ENCODE measurements at places on chromosomes 2 and 18. TPM values are rescaled to one million over a fixed set of nuclear protein-coding genes. Genes with fewer than 3 reads are reported as not detected.

DNA sequence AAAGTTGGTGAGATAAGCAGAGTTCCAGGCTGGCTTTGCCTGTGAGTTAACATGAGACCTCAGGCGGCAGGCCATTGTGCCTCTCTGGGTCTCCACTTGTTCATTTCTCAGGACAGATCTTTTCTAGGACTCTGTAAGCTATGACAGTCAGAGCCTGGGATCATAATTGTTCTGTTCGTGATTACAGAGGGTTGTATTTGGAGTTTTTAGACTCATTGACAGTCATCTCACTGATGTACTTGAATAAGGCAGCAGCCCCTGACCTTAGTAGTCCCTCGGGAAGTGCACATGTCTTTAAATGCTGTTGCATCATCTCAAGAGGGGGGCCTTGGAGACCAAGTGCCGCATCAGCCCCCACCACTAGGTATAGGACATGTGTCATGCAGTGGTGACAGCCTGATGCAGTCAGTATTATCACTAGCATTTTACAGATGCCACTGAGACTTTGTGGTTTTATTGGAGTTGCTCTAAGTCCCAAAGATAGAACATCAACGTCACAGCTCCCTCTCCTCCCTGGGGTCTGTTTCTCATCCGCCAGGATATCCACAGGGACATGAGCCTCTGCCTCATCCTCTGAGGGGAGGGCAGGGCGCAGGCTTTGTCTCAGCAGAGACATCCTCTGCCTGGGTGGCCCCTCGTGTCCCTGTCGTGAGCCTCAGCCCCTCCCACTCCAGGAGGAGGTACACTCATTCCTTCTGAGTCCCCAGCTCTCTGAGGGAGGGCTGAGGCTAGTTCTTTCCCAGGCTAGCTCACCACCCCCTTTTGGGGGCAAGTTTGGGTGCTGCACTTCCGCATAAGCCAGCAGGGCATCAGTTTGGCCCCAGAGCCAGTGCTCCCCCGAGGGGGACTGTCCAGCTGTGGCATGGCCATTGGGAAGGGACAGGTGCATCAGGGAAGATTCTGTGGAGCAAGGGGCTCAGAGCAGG is 14.1 kb downstream of the GLI2 start:
- no peak for DNase-seq

DNA sequence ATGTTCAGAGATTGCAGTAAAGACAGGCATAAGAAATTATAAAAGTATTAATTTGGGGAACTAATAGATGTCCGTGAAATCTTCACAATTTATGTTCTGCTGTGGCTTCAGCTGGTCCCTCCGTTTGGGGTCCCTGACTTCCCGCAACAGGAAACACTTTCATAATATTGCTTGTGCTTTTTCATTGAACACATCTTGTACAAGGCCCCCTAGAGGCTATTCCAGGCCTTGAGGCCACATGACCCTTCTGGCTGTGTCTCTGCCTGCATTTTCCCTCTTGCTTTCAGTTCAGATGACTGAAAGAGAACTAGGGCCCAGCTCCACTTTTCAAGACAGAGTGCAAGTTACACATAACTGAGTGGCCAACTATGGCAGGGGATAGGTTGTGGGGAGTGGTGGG is 164.1 kb downstream of the TMEM247 start:
- DNase-seq = no peak

GRCh38 chr18:31154181-31154580 is 8.5 kb downstream of the DSC1 start:
- DNase-seq = no peak

GRCh38 chr2:99651930-99652670 is 162.3 kb upstream of the REV1 start:
- DNase-seq = no peak

GRCh38 chr2:19844750-19845149 is 57.0 kb downstream of the TTC32 start:
- DNase-seq = no peak

- DNase-seq = no peak
Observed at GRCh38 chr2:170095380-170095779, 82.6 kb upstream of the MYO3B start.

- DNase-seq = no peak
Observed at GRCh38 chr18:46542545-46542944, 114.5 kb downstream of the LOXHD1 start.

DNA sequence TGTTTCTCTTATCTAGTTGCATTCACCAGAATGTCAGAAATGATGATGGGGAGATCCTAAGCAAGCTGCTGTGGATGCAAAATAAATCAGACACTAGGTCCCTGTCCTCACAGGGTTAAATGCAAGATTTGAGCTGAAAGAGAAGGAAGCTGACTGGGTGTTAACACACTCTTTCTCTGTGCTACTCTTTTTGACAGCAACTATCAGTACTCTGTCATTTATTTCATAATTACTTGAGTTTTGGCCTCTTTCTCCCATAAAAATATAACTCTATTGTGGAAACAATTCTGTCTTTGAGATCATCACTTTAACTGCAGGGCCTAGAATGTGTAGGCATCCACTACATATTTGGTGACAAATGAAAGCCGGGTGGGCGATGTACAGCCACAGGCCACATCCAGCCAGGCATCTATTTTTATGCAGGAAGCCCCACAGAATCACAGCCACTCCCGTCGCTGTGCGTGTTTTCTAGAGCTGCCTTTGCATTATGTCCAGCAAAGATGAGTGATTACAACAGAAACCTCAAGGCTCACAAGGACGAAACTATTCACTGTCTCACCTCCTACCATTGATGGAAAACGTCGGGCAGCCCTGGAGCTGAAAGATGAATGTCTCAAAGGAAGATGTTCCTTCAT is 849.0 kb downstream of the RNF144A start:
- peak; percentile 39 for DNase-seq

DNA sequence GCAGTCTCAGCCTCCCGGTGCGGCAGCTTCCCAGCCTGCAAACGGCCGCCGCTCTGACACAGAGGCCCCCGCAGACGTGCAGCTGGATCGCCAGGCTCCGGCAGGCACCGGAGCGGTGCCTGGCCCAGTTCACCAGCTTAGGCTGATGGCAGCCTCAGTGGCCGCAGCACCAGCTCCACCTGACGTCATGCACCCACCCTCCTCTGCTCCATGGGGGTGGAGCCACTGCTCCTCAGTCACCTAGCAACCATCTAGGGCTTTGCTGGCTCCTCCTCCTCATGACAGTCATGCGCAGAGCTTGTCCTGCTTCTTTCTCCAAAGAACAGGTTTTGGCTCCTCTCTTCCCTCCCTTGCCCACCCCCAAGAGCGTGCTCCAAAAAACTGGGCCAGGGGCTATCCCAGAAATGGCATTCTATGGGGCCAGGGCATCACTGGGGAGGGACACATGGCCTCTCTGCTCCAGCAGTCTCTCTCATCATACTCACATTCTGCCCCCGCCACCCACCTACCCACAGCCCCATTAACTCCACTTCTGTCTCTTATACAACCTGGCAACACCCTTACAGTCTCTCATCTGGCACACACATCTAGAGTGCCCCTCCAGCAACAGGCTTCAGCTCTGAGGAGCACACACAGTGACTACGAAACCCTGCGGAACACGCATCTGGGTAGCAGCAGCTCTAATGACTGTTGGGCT is 5.5 kb downstream of the DCTN1 start:
- no peak for DNase-seq

DNA sequence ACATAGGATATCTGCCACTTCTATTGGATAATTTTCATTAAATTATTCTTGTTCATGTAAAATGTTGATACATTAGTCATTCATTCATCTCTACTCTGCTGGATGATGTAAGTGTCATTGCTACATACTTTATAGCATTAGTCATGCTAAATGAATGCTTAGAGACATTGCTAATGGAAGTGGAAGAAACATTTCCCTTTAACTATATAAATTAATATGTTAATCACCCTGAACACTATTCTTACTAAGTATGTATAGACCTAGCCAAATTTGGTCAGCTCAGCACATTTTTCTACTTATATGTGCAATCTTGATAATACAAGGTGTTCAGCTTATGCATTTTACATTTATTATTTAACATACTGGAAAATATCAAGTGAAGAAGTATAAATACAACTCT is 160.2 kb downstream of the DPP4 start:
- DNase-seq = no peak

DNA sequence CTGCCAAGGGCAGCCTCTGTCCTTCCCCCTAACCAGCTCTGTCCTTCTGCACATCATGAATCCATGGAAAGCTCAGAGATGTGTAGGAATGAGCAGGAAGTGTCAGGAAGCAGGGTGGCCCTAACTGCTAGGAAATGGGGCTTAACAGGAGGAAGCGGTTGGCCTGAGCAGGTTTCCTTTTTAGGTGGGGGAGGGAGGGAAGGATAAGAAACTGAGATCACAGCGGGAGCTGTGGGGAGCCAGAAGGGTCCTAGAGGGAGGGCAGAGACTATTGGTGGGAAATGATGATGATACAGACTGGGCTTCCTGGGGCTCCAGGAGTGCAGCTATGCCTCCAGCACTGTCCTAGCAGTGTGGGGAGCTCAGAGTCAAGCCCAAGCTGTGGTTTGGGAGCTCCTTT is 182.0 kb downstream of the SH3BP4 start:
- no peak for DNase-seq

DNA sequence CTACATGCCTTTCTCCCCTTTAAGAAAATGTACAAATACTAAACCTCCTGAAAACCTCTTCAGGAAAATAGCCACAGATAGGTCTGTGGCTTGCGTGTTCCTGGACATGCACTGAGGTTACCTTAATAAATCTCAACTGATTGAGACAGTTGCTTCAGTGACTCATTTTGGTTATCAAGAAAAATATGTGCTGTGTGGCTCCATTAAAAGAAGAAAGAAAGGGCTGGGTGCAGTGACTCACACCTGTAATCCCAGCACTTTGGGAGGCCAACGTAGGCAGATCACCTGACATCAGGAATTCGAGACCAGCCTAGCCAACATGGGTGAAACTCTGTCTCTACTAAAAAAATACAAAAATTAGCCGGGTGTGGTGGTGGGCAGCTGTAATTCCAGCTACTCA is 27.1 kb downstream of the CREG2 start:
- DNase-seq = no peak

DNA sequence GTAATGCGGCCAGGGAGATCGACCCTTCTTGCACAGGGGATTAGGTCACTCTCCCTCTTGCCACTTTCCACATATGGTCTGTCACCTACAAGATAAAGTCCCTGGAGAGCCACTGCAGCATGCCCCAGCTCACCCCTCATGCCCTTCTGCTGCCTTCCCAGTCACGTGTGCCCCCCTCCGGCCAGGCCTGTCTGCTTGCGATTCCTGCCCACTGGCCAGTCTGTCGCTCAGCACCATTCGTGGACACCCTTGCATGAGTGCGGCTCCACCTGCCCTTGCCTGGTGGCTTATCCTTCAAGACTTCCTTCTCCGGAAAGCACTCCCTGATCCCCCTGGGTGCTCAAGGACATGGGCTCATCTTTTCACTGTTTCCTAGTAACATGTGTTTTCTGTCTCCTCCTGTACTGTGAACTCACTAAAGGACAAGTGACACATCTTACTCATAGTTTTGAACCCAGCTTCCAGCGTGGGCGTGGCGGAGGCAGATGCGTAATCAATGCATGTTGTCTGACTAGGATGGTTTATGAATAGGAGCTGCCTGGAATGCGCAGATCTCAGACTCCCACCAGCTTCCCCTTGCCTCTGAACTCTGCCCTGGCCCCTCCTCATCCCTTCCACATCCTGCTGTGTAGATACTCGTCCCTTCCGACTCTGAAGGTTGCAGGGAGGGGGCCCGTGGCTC is 7.8 kb upstream of the NT5DC4 start:
- peak; percentile 75 for DNase-seq

- DNase-seq = no peak
Observed at GRCh38 chr2:181812106-181812743, 79.3 kb upstream of the ITPRID2 start.

GRCh38 chr2:3871002-3871401 is 167.6 kb downstream of the DCDC2C start:
- no peak for DNase-seq

DNA sequence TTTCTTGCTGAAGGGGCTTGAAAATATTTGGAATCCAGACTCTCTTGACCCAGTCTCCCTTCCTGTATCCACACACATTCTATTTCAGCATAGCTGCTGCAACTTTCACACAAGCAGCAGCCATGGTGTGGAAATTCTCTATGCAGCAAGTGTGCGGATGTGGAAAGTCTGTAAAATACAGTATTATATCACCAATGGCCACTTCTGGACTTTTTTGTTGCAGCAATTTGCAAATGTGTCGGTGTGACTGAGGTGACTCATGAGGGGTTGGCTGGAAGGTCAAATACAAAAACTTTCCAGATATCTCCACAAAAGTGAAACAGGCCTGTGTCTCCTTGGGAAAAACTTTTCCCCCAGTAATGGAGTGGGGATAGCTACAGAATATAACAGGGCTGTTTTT is 299.3 kb upstream of the GYPC start:
- DNase-seq = no peak

- no peak for DNase-seq
Observed at GRCh38 chr2:76965772-76966171, 556.4 kb downstream of the LRRTM4 start.

DNA sequence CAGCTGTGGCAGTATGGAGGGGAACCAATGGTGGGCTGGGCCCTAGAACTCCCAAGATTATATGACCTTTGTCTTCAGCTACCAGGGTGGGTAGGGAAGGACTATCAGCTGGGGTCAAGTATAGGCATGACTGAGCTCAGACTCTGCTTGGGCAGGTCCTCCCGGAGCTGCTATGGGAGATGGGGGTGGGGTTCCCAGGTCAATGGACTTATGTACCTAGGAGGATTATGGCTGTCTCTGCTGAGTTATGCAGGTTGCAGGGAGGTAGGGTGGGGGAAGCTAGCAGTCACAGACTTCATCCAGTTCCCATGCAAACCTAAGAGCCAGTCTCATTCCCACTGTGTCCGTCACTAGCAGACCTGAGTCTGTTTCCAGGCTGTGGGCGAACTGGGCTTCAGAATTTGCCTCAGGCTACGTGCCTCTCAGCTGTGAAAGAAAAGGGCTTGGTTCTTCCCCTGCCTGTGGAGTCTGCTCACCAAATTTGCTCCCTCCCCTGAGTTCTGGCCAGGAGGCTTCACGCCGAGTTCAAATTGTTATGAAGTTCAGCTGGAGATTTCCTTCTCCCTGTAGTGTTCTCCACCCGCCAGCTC is 985.8 kb upstream of the NRXN1 start:
- DNase-seq = no peak

- no peak for DNase-seq
Observed at GRCh38 chr2:133968446-133968845, 285.4 kb upstream of the MGAT5 start.

DNA sequence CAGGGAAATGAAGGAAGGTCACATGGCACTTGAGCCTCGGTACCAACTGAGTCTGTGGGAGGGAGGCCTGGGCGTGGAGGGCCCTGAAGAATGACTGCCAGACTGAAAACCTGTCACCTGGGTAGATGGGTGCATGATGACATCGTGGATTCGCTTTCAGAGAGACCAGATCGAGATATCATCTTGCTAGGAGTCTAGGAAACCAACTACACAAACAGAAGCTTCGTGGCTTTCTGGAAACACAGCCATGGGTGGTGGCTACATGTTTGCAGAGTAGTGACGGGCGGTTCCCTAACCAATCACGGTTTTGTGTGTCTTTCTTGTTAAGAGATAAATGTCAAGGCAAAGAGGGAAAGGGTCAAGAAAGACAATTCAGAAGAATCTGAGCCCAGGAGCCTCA is 155.0 kb downstream of the EIPR1 start:
- peak; percentile 79 for DNase-seq

CFAP65 gene
- not detected for total RNA-seq

IGFBP2 gene
- 7.4 TPM for total RNA-seq

HOXD9 gene
- not detected for total RNA-seq

STAT4 gene
- 125 TPM for total RNA-seq

TDRD15 gene
- not detected for total RNA-seq

TMEM37 gene
- total RNA-seq = not detected

TMEFF2 gene
- total RNA-seq = not detected

CHRNG gene
- total RNA-seq = not detected

EMILIN1 gene
- 1.0 TPM for total RNA-seq

SCN9A gene
- 0.12 TPM for total RNA-seq
